ENCODE measurements at places on chromosomes 5 and 9.

DNA sequence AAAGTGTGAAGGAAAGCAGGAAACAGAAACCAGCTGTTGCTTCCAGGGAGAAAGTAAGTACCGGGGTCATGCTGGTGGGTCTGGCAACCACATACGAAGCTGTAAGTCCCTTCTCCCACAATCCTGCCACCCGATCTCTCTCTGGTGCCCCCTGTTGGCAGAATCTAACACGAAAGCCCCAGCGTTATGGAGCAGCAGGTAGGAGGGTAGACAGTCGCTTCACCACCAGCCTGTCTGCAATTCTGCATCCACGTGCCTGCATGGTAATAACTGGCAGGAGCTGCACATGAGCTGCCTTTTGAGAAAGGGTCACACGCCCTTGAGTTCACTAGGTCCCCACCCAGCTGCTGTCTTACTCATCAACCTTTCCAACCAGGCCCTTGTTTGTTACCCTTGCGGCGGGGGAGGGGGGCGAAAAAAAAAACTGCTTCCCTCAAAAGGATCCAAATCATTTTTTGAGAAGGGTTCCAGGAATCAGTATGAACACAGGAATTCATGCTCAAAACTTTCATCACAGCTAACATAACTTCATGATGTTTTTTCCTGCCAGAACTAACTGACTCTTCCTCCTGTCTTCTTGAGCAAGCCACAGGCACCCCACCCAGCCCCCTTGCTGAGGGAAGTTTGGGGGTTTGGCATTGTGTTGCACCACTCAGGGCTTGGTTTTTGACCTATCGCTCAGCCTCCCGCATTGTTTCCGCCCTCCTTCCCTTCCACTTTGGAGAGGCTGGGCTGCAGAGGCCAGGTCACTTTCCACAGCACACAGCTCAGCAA, 19.6 kb upstream of the TMEM252 start:
- peaks cover 10% of the 10 kb centered on the region for H3K4me1 ChIP-seq
- no peak overlapping the region for H3K4me3 ChIP-seq
- no peaks in the 10 kb centered on the region for H3K36me3 ChIP-seq
- no peak overlapping the region for H3K27ac ChIP-seq

DNA sequence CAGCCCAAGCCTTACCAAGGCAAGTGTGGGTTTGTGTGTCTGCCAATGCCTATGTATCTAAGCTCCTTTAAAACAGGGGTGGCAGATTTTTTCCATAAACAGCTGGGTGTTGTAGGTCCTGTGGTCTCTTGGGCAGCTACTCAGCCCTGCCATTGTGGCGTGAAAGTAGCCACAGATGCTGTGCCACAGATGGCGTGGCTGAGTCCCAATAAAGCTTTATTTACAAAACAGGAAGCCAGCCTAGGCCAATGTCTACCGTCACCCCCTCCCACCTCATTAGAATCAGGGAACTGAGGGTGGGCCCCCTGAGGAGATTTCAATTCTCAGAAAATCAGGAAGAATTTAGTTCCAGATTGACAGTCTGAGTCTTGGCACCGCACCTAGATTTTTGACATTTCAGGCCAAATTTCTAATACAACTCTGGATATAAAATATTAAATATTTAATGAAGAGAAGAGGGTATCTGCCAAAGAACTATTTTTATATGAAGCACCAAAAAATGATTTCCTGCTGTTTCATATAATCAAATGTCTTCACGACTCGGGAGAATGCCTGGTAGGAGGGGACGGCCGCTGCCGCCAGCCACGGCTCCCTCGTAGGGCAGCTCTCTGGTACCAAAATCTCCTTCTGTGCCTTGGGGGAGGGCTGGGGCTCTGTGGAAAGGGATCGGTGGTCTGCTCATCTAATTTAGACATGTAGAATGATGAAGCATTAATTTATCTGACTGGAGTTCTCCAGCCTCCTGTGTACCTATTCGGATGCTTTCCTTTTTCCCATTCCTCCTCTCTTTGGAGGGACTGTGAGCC, 420.9 kb downstream of the IRX2 start:
- H3K36me3 ChIP-seq: no peaks in the 10 kb centered on the region
- no peak for DNase-seq
- no peak overlapping the region for H3K27ac ChIP-seq
- no peak overlapping the region for H3K4me3 ChIP-seq

DNA sequence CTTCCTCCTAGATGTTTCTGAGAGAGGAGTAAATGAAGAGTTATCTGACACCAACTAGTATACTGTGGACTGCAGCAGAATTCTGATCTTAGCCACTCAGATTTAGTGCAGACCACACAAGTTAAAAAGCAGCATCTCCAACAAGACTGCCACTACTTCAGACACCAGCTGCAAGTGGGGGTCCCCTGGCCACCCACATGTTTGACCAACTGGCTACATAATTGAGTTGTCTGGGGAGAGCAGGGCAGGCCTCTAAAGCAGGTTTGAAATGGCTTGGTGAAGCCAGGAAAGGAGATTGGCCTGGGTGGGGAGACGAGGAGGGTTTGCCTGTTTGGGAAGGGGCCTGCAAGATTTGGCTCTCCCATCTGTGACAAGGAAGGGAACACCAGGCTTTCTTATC, 40.5 kb upstream of the FAM81B start:
- no peak overlapping the region for H3K27ac ChIP-seq
- no peak overlapping the region for H3K4me3 ChIP-seq
- no peaks in the 10 kb centered on the region for H3K27me3 ChIP-seq
- no peaks in the 10 kb centered on the region for H3K4me1 ChIP-seq
- DNase-seq: no peak

- peaks cover 25% of the 10 kb centered on the region for H3K4me1 ChIP-seq
- H3K27ac ChIP-seq: peak overlapping the region; percentile 35
- DNase-seq: no peak
- no peak overlapping the region for H3K4me3 ChIP-seq
- peaks cover 54% of the 10 kb centered on the region for H3K36me3 ChIP-seq
Observed at GRCh38 chr5:171412186-171412585, 7.3 kb upstream of the FGF18 start.

- DNase-seq: no peak
- no peaks in the 10 kb centered on the region for H3K36me3 ChIP-seq
- H3K4me1 ChIP-seq: no peaks in the 10 kb centered on the region
- H3K27ac ChIP-seq: no peak overlapping the region
Observed at GRCh38 chr9:1966725-1967366, 48.3 kb upstream of the SMARCA2 start.

DNA sequence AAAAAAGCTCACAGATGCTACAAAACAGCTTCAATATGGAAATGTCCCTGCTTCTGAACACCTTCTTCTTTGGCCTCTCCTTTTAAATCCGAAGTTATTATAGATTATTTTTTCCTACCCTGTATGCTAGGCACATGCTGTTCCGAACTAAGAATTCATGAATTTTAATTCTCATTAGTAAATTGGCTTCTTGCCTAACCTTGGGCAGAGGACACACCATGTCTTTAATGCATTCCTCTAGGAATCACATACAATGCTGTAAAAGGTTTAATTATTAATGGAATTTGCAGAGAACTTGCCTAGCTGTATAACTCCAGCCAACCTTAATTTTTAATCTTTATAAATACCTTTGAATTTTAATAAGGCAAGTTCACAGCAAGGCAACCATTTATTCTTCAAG, 234.4 kb downstream of the NTRK2 start:
- DNase-seq: no peak
- no peak overlapping the region for H3K4me3 ChIP-seq
- no peaks in the 10 kb centered on the region for H3K36me3 ChIP-seq
- H3K4me1 ChIP-seq: no peaks in the 10 kb centered on the region
- peaks cover 6% of the 10 kb centered on the region for H3K27me3 ChIP-seq

GRCh38 chr5:154630410-154630809, 124.8 kb upstream of the LARP1 start:
- H3K4me3 ChIP-seq: no peak overlapping the region
- no peak for DNase-seq
- H3K27ac ChIP-seq: no peak overlapping the region
- H3K4me1 ChIP-seq: no peaks in the 10 kb centered on the region
- no peaks in the 10 kb centered on the region for H3K36me3 ChIP-seq

DNA sequence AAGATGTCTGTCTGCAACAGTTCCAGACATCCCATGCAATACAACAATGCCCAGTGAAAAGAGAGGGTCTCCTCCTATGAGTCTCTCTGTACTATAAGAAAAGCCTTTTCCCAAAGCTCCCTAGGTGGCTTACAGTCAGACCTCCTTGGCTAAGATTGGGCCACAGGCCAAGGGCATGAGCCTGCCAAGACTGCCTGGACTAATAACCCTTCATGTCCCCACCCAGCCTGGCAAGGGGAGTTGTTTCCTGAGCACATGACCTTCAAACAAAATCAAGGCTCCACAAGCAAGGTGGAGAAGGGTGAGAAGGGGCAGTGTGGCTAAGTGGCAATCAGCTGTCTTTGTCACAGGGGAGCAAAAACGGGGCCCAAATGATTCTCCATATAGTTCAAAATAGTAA, 75.6 kb upstream of the ZSWIM6 start:
- H3K27me3 ChIP-seq: peaks cover 4% of the 10 kb centered on the region
- no peak for DNase-seq
- no peaks in the 10 kb centered on the region for H3K36me3 ChIP-seq
- no peak overlapping the region for H3K4me3 ChIP-seq
- H3K4me1 ChIP-seq: no peaks in the 10 kb centered on the region

GRCh38 chr5:168844016-168844921, 265.1 kb upstream of the PANK3 start:
- H3K27me3 ChIP-seq: peaks cover 43% of the 10 kb centered on the region
- DNase-seq: no peak
- H3K36me3 ChIP-seq: no peaks in the 10 kb centered on the region
- H3K27ac ChIP-seq: no peak overlapping the region
- H3K4me3 ChIP-seq: no peak overlapping the region

DNA sequence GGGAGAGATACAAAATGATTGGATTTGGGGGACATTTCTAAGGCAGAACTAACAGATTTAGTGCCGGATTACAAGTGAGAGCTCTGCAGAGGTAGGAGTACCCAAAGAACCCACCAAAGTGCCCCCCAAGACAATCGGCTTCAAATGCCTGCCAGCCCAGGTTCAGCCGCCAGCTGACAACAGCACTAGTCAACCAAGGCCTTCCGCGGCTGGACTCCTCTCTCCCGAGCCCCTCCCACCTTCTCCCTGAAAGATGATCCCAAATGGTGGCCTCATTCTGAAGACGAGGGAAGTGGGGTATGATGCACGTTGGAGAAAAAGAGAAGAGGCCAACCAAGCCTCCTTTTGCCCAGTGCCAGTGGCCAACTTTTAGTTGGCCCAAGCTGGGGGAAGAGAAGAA, 210.4 kb upstream of the SLC30A5 start:
- no peak for DNase-seq
- H3K27ac ChIP-seq: no peak overlapping the region
- no peak overlapping the region for H3K4me3 ChIP-seq
- H3K4me1 ChIP-seq: peaks cover 23% of the 10 kb centered on the region
- H3K36me3 ChIP-seq: no peaks in the 10 kb centered on the region

DNA sequence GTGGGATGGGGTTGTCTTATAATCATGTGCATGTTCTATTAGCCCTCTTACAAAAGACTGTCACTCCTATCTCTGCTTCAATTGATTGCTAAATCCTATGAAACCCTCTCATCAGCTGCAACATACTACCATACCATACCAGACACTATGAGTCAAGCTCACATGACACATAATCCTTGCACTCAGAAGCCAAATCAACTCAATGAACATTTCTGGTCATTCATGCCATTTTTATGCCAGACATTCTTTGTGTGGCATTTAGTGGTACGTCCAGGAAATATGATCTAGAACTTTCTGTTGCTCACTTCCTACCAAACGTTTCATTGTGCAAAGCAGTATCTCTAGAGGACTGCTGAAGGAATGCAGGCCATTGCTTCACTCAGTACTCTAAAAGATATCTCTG, 159.2 kb upstream of the GNA14 start:
- peaks cover 31% of the 10 kb centered on the region for H3K36me3 ChIP-seq
- no peak overlapping the region for H3K4me3 ChIP-seq
- no peak for DNase-seq
- H3K27me3 ChIP-seq: no peaks in the 10 kb centered on the region

DNA sequence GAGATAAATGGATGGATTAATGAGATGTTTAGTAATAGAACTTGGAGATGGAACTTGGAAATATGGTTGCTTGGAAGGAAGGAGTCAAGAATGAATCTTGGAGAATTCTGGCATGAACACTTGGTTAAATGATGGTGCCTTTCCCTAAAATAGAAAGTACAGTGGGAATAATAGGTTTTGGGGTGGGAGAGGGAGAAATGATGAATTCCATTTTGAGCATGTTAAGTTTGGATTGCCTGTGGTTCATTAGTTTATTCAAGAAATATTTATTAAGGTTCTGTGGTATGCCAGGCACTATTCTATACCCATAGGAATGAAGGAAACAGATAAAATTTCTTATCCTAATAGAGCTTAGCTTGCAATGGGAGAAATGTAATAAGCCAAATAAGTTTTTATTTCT, 58.4 kb downstream of the PBX3 start:
- no peak for DNase-seq
- H3K4me1 ChIP-seq: no peaks in the 10 kb centered on the region
- no peaks in the 10 kb centered on the region for H3K36me3 ChIP-seq

GRCh38 chr9:8382777-8383527, 583.4 kb upstream of the DMAC1 start:
- H3K36me3 ChIP-seq: no peaks in the 10 kb centered on the region

GRCh38 chr5:99070822-99071221, 142.0 kb upstream of the CHD1 start:
- no peak overlapping the region for H3K4me3 ChIP-seq
- H3K4me1 ChIP-seq: no peaks in the 10 kb centered on the region
- no peak overlapping the region for H3K27ac ChIP-seq
- DNase-seq: no peak
- no peaks in the 10 kb centered on the region for H3K36me3 ChIP-seq

DNA sequence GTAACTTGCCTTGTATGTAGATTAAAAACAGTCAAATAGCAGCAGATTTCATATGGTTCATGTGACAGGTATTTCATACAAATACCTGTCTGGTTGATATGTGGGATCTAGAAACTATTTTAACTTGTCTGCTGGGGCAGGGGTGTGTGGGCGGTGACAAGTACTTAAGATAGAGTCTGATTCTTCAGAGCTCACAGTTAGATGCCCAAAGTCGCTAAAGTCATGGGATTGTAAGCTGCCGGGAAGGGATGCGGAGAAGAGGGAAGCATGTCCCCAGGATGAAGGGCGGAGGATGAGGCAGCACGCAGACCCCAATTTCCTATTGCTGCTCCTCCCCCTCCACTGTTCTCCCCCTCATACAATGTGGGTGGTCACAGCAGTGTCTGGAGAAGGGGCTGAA, 13.3 kb downstream of the ANXA6 start:
- H3K27ac ChIP-seq: peak overlapping the region; percentile 69
- no peak for DNase-seq
- H3K4me1 ChIP-seq: peaks cover 94% of the 10 kb centered on the region
- H3K27me3 ChIP-seq: no peaks in the 10 kb centered on the region
- H3K4me3 ChIP-seq: peak overlapping the region; percentile 46

All from activated naive CD8-positive, alpha-beta T cell treated with anti-CD3 and anti-CD28 coated beads for 36 hours (primary cell).